AML-193 (cell line): ENCODE measurements at places on chromosomes 11 and 22.
A peak's percentile ranks its signal among the peaks of the same experiment; 100 is the strongest.

GRCh38 chr11:19013181-19013857, 47.2 kb downstream of the MRGPRX2 start:
- DNase-seq: no peak

- DNase-seq: no peak
These were observed 15.9 kb downstream of the BCR start for GRCh38 chr22:23196165-23196564.

- no peak for DNase-seq
These were observed 1.1 kb downstream of the FAT3 start for GRCh38 chr11:92225568-92226330.

DNA sequence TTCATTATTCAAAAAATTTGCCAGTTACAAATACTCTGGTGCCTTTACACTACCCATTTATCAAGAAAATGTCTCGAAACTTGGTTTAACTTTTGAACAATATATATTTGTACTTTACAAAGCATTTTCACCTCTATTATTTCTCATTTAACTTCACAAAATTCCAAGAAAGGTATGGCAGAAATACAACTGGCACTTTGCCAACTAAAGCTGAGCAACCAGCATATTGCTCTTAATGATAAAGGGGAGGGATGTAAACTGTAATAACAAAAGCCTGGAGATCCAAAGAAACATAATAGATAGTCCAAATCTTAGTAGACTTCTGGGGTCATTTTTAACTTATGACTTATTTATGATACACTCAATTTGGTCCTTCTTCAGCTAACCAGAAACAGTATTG, 7.7 kb downstream of the PITPNB start:
- DNase-seq: no peak

- peak; percentile 25 for DNase-seq
These were observed 449 bp upstream of the KREMEN1 start for GRCh38 chr22:29072193-29072978.

DNA sequence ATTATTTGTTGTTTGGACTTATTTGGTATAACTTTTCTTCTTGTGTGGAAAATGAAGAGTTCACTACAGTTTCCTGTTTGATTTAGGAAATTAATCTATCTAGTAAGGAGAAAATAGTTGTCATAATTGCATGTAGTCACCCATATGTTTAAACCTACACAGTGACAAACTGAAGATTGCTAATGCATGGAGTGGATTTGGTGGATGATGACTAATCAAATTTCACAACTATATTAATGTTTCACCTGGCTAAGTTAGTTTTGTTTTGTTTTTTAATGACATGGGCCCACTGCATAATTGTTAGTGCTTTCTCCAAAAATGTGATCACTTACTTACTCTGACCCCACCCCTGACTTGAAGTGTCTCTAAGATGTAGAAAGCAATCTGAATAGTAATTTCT, 170.6 kb downstream of the DYNC2H1 start:
- no peak for DNase-seq

GRCh38 chr22:41320416-41321240, 19.3 kb downstream of the ZC3H7B start:
- DNase-seq: no peak

DNA sequence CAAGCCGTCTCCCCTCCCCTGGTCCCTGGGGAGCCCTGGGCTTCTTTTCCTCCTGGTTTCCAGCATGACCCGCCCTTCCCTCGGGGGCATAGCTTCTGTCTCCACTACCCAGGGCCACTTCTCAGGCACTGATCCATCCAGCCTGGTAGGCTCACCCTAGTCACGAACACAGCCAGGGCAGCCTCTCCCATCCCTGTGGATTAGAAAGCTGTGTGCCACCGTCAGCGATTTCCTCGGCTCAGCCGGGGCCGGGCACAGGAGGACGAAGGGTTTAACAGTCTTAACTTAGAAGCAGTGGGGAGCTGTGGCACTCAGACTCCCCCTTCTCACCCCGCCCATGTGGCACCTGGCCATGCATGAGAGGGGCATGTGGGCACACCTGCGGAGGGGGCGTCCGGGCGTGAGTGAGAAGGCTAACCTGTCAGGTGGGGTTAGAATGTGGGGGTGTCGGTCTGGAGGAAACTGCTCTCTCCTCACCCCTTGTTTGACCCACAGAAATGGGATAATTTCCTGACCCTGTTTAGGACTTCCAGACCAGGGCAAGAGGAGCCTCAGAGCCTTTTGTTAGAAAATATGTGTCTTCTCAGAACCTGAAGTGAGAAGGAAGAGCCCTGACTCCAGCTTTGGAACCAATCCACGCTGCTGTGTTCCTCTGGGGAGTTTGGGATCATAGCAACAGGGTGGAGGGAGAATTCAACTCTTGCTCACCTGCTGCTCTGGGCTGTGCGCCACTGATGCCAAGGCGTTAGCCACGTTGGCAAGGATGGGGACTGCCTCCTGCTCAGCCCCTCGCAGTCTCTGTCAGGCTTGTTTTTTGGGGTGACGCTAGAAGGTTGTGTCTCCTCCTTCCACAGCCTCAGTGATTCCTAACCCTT, 14.6 kb downstream of the GLB1L2 start:
- no peak for DNase-seq

DNA sequence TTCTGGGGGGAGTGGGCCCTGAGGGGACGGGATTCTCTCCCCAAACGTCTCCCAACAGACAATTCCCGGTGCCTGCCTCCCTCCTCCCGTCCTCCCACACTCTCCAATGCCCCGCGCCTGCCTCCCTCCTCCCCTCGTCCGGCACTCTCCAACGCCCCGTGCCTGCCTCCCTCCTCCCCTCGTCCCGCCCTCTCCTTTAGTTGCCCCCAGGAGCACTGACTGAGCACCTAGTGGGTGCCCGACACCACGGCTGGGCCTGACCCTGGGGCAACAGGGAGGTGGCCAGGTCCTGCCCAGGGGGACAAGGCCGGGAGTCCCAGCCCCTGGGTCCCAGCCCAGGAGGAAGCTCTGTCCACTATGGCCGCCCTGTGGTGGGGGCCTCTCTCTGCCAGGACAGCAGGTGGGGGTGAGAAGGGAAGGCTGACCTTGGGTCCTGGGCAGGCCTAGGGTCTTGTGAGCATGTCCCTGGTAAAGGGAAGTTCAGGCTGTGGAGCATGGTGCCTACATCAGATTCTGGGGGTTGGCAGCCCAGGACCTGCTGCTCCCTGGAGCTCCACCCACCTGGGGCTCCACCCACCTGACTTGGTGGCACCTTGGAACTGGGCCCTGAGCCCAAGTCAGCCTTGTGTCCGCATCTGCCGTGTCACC, 942.3 kb downstream of the BRD1 start:
- DNase-seq: no peak

DNA sequence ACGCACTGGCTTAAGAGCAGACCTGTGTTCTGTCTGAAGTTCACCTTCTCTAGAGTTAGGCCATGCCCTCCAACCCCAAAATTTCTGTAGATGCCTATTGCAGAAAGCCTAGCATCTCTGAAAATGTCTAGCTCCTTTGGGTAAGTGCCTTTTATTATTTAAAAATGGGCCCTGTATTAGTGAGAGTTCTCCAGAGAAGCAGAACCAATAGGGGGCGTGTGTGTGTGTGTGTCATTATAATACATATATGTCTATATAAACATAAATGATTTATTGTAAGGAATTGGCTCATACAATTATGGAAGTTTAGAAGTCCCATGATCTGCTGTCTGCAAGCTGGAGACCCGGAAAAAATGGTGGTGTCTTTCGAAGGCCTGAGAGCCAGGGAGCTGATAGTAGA, 144.7 kb downstream of the TTC17 start:
- DNase-seq: no peak

- no peak for DNase-seq
These were observed 36.7 kb downstream of the ADAMTS8 start for GRCh38 chr11:130391711-130392110.

GRCh38 chr11:114080769-114081168, 21.3 kb downstream of the ZBTB16 start:
- DNase-seq: no peak

DNA sequence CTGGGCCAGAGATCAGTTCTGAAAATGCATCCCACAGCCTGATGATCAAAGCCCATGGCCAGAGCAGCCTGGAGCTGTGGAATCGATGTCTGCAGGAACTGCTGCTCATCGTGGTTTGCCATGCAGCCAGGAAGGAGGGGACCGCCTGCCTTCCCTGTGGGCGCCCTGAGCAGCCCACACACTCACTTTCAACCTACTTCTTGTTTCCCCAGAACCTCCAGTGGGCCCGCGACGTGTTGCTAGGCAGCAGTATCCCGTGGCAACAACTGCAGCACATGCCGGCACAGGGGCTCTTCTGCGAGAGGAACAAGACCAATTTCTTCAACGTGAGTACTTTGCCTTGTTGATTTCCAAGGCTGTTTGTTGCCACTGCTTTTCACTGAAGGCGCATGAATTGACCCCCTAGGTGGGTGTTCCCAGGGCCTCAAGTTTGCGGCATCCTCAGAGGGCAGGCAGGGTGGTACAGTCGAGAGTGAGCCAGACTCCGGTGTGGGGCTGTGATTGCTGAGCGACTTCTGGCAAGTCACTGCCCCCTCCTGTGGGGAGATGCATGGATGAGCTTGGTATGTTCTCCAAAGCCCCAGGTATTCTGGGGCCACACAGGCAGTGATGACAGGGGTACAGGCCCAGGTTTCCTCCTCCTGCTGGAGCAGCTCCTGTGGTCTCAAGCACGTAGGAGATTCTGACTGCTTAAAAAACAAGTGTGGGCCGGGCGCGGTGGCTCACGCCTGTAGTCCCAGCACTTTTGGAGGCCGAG, 47.0 kb upstream of the SUSD2 start:
- no peak for DNase-seq

- DNase-seq: no peak
These were observed 6.3 kb downstream of the FDX1 start for GRCh38 chr11:110435780-110436717.

DNA sequence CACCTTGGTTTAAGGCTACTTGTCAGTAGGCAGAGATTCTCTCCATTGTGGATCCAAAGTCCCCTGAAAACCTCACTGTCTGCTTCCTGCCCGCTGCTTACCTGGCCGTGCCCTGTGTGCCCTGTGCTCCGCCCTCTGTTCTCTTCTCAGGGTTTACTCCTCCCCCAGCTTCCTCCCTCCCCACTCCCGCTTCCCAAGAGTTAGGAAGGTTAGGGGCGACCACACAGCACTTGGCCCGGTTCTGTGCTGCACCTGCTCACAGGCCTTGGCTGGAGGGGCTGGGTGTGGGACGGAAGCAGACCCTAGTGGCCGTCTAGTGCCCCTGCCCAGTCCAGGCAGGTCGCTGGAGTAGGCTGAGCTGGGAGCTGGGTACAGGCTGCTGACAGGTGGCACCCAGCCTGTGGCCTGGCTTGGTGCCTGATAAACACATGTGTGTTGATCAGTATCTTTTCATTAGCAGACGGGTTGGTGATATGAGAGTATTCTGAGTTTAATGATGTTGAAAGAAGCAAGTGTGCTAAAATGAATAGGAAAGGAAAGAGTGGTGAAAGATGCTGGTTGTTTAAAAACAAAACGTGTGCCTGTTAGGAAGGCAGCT, 40.5 kb downstream of the GRAMD4 start:
- DNase-seq: no peak

DNA sequence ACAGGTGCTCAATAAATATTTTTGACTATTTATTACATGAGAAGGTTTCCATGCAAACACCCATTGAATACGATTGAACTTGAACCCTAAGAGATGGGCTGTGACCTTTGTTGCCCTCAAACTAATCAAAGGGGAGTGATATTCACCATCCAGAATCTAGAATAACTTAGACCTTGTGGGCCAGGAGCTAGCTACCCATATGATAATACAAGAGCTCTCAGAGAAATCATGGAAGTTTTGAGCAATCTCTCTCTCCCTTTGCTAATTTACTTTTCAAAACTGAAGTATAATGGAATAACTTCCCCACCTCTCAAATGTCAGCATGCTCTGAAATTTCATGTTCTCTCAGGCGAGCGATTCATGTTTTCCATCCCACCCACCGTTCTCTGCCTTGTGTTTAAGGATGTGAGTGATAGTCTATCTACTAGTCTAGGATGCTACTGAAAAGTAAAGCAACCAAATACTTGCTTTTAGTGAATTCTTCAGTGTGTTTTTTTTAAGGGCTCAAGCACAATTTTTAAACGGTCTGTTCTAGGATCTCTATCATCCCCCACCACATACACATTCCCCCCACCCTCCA, 33.3 kb downstream of the BARX2 start:
- DNase-seq: no peak

- DNase-seq: no peak
These were observed 63.9 kb downstream of the JAM3 start for GRCh38 chr11:134132808-134133207.

DNA sequence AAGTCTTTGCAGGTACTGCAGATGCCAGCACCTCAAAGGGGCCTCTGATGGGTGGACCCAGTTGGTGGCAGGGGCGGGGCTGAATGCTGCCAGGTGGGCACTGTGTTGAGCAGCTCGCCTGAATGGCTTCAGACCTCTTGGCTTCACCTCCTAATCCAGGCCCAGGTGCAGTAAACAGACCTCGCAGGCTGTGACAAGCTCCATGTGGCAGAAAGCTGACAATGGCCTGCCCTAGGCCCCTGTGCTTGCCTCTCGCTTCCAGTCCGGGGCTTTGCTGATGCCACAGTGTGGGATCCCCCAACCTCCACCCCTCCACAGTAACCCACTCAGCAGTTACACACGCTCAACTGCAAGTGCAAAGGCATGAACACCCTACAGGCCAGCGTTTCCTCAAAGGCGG, 9.4 kb downstream of the IGLL1 start:
- no peak for DNase-seq

DNA sequence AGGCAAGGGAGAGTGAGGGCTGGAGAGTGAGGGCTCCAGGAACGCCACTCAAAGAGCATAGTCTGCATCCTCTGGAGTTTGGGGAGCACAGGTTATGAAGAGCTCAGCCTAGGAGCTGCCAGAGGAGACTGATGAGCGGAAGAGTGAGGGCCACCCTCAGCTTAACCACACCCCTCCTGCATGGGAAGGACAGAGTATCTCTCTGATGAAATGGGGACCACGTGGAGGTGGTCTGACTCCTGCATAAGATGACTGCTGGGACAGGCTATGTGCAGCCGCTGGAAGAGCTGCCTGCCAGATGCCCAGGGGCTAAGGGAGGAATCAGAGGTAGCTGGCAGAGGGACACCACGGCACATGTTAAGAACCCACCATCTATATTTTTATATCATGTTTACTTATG, 162.9 kb upstream of the POU2AF2 start:
- no peak for DNase-seq

GRCh38 chr11:117818041-117818873, 6.3 kb downstream of the FXYD2 start:
- no peak for DNase-seq

DNA sequence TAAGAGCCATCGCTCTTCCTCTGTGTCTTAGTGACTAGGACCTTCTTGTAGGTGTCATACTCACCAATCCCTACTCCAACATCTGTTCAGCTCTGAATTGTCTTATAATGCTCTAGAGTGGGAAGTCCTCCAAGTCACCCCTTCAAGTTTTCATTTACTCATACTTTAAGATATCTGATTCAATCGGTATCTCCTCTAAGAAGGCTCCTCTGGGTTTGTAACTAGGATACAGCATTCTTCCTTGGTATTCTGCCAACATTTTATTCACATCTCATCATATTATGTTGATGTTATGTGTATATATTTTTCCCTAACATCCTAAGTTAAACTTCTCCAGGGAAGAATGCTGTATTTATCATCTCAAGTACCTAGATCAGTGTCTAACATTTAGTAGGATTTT, 662.1 kb downstream of the NTM start:
- DNase-seq: no peak

GRCh38 chr22:27692243-27692642, 109.3 kb downstream of the MN1 start:
- no peak for DNase-seq
